ENCODE measurements at places on chromosomes 6 and 20.

GRCh38 chr6:3352678-3353077, 93.9 kb downstream of the PSMG4 start:
- DNase-seq, result no peak

- no peak for DNase-seq
These were observed 23.5 kb downstream of the TM9SF4 start for GRCh38 chr20:32132911-32133549.

DNA sequence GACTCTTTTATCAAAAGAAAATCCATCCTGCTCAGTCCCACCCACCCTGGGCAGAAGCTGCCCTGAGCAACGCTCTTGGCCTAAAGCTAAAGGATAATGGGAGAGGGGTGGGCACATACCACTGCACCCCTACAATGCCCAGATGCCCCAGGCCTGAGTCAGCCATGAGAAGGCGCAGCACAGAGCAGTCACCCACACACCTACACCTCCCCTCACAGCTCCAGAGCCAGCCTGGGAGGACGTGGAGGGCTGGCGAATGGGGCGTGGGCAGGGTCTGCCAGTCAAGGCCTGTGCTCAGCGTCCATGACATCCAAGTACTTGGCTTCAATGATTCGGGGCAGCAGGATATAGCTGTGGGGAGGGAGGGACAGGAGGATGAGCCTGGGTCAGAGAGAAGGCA, 11.5 kb downstream of the SLC4A11 start:
- no peak for DNase-seq

- DNase-seq, result no peak
These were observed 24.8 kb upstream of the SLC22A23 start for GRCh38 chr6:3481640-3482039.

GRCh38 chr6:38725414-38726183, 10.5 kb downstream of the DNAH8 start:
- DNase-seq, result no peak

- DNase-seq, result no peak
These were observed 32.7 kb upstream of the C20orf203 start for GRCh38 chr20:32706486-32706885.

- DNase-seq, result peak; percentile 80
These were observed 58.4 kb downstream of the TRIM38 start for GRCh38 chr6:26021001-26021349.

DNA sequence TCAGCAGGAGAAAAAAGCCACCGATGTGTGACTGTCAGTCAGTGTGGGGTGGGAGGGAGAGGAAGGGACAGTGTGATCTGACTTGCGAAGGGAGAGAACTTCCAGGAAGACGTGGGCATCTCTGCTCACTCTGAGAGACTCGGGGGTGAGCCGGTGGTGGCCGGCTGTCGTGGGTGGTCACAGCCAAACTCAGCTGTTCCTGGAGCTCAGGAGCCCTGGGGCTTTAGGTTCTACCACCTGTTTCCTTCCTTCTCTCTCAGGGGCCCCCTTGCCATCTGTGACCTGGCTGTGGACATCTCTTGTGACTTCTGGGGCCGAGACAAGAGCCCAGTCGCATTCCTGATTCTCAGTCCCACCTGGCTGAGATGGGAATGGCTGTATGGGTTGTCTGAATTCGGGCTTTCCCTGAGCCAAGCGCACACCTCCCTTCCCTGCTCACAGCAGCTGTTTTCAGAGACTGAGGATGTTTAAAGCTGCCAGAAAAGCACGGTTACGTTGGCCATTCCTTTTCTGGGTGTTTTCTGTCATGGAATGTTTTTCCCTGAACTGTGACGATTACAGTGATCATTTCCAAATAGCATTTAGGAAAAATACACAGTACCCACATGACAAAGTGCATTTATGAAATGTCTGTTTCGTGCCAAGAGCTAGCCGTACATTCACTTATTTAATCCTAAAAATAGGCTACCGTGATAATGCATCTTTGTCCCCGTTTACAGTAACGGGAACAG, 36.5 kb downstream of the SYNJ2 start:
- DNase-seq, result no peak

DNA sequence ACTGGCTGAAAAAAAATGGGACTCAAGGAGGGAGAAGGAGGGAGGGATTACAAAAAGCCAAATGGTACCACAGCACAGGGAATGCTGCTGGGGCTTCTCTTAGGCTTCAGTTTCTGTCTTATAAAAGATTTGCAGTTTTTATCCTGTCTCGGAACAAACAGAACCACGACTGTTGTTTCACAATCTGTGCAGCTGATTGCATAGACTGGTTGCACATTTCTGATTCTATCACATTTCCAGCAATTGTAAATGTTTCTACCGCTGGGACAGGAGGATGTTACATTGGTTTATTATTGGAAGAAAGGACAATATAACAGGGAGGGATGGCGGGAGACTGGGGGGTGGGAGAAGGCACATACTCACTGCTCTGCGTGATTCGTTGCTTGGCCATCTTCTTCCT, 73.5 kb upstream of the ARID1B start:
- DNase-seq, result no peak

DNA sequence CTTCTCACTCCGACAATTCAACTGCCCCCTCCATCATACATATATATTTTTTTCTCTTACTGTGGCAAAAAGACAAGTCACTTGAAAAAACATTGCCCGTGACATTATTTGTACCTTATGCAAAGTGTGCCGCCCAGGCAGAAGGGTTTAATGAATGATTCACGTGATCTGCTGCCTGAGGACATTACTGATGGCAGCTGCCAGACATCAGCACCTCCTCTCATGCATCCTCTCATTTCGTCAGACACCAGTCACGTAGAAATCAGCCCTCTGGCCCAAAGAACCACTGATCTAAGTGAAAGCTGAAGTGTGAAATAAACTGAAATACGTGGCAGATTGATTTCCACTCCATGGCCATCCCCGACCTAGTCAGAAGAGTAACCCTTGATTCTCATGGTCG, 218.8 kb upstream of the PDE10A start:
- no peak for DNase-seq

GRCh38 chr6:158644231-158645063, at the start of gene DYNLT1:
TSS of gene DYNLT1 (minus strand) at chr6:158644743. CDS start at chr6:158644708, 35 bp downstream.
- peak; percentile 93 for DNase-seq

DNA sequence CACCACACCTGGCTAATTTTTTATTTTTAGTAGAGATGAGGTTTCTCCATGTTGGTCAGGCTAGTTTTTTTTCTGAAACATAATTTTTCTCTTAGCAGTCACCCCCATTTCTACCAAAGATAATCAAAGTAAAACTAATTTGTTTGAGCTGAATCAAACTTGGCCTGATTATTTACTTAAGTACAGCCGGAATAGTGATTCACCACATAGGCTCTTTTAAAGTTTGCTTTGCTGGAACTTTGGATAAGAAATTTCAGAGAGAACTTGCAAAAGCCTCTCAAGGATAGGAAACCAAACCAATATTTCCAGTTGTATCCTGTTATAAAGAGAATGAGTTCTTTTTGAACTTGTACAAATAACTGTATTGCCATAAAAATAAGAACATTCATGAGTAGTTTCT, 105.0 kb upstream of the SYNCRIP start:
- no peak for DNase-seq

- DNase-seq, result no peak
These were observed 380.3 kb downstream of the ARHGAP18 start for GRCh38 chr6:129329678-129330077.

- DNase-seq, result no peak
These were observed 27.4 kb upstream of the IGF2R start for GRCh38 chr6:159941286-159942113.

- DNase-seq, result no peak
These were observed 27.0 kb upstream of the FRMD1 start for GRCh38 chr6:168105813-168106632.

DNA sequence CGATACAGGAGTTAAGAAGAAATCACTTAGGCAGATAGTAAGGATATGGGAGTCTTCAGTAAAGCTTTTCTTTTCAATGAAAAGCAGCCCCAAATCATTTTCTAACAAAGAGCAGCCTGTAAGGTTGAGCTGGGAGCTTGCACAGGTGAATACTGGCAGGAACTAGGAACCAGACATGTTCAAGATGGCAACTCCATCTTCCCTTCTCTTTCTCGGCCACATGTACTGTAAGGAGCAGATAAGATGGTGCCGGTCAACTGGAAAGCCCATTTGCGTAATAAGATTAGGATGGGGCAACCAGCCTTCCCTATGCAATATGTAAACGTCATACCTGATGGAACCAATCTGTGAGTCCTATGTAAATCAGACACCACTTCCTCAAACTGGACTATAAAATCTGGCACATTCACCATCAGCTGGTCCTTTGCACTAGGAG, 46.2 kb upstream of the RNGTT start:
- DNase-seq, result no peak

DNA sequence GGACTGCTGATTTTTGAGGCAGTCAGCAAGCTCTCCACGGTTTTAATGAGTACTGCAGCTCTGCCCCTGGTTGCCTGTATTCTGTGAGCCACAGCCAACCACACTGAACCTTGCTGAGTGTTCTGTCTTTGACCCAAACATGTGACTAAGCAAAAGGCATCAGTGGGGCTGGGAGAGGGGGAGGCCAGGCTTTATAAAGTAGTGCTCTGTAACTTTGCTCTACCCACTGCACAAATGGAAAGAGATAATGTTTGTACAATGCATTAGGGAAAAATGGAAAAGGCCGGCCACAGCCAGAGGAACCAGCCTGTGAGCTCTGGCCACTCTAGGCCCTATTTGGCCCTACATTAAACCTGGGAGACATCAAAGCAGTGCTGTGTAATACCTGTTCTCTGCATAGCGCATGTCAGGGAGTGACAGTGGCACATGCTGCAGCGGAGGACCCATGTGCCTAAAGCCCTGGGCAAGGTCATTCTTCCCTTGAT, 22.0 kb downstream of the KLHL31 start:
- DNase-seq, result no peak

DNA sequence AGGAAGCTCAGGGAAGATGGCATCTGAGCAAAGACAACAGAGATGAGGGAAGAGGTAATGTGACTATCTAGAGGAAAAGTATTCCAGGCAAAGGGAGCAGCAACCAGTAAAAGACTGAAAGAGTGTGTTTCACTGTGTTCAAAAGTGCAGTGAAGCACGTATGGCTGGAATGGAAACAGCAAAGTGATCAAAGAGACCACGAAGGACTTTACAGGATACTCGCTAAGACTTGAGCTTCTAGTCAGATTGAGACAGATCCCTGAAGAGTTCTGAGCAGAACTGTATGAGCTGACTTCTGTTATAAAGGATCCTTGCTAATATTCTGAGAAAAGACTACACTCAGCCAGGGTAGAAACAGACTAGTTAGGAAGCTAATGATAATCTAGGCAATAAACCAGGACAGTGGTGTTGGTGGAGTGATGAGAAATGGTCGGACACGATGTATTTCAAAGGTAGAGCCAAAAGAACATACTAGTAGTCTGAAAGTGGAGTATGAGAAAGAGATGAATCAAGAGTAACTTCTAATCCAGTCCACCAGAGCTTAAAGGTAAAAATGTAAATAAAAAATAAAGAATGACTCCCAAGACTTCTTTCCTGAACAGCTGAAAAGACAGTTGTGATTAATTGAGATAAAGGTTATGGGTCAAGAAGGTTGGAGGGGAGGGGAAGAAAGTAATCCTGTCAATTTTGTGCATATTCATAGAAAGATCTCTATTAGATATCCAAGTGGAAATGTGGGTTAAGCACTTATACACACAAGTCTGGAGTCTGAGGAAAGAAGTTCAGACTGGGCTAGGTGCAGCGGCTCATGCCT, 14.2 kb downstream of the SEC63 start:
- DNase-seq, result no peak

DNA sequence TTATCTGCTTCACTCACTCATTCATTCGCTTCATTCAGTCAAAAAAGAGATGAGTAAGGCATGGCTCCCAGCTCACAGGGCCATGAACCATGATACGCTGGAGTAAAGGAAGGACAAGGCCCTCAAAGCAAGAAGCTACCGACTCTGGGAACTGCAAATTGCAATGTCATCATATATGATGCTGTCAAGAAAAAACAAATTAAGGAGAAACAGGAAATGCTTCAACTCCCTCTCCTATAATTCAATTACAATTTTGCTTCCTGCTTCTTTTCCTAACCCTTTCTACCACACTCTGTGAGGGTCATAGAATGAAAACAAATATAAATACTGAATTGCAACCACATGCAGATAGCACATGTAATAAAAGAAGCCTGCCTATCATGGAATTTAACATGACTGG, 725.7 kb upstream of the FLRT3 start:
- no peak for DNase-seq

DNA sequence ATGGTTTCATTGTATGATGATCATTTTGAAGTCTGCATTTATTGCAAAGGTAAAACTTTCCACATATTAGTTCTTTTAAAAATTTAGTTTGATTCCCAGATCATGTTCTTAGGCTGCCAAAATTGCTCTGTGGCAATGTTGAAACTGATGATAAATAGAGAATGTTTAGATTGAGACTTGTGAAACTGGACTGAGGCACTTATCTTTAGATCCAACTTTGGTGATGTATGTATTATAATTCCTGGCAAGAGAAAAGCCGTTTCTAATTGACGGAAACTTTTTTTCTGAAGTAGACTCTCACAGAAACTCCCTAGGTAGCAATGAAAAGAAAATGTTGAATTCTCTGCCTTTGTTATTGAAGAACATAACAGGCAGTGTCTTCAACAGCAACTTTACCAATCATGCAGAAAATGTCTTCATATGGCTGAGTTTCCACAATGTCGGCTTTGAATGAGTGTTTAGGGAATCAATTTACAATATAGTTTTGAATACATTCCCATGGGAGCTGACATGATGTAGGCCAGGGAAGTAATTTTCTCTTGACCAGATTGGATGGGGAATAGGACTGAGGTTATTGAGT, 456.2 kb downstream of the CD109 start:
- DNase-seq, result no peak

DNA sequence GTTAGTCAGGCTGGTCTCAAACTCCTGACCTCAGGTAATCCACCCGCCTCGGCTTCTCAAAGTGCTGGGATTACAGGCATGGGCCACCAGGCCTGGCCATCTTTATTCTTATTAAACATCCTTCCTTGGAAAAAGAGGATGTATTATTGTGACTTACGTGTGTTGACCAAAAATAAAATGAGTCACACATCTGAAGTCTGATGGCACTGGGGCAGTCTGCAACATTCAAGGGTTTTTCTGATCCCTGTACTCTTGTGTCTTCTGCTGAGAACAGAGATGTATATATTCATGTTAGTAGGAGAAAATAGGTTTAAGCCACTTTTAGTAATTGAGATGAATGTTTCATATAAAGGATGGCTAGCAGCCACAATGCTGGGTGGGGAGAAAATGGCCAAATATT, 129.9 kb upstream of the RIPOR2 start:
- DNase-seq, result no peak

- DNase-seq, result no peak
These were observed 1.0 kb downstream of the HELZ2 start for GRCh38 chr20:63572788-63573646.

- peak; percentile 50 for DNase-seq
These were observed 27.9 kb downstream of the GSTA3 start for GRCh38 chr6:52881662-52881995.
